Urinary bladder (tissue), 4 donors: ENCODE measurements at places on chromosomes 1 and 21. TPM values are rescaled to one million over a fixed set of nuclear protein-coding genes. Genes with fewer than 3 reads are reported as not detected.

- no peak for DNase-seq
Measured at GRCh38 chr1:95850763-95851162, 616.8 kb downstream of the RWDD3 start.

DIRAS3 gene
- 3.4 TPM for polyA plus RNA-seq

DAB1 gene
- 0.86 TPM for polyA plus RNA-seq

- no peak for DNase-seq
Measured at GRCh38 chr1:34980715-34981114, 4.4 kb downstream of the TMEM35B start.

DNA sequence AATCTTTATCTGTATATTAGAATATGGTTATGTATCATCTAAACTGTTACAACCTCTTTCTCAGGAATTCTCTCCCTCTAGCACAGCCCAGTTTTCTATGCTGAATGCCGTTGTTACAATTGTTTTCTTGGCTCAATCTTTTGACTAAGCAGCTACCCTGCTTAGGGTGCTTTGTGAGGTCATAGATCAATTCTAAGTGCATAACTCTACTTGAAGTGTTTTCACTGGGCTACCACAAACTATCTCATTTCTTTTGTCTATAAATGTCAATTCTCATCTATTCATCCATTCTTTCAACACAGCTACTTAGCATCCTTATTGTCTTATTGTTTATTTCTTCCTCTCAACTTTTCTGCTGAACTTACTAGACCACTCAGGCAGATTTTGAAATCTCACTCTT is 77.1 kb downstream of the CEP350 start:
- DNase-seq, result no peak

DNA sequence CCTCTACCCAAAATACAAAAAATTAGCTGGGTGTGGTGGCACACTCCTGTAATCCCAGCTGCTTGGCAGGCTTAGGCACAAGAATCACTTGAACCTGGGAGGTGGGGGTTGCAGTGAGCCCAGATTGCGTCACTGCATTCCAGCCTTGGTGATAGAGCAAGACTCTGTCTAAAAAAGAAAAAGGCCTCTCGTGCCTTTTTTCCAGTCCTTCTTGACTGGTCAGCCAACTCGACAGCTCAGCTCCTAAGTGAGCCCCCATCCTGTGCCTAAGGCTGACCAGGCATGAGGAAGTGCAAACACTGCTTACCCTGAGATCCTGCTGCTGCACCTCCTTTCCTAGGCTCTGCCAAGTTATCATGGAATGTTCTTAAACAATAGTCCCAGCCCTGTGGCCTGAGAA is 10.1 kb upstream of the PROK1 start:
- DNase-seq, result no peak

- DNase-seq, result no peak
Measured at GRCh38 chr1:202317941-202318925, 23.5 kb downstream of the UBE2T start.

SLC22A15 gene
- polyA plus RNA-seq, result 1.5 TPM
